ENCODE measurements at places on chromosomes 2 and 18.

DNA sequence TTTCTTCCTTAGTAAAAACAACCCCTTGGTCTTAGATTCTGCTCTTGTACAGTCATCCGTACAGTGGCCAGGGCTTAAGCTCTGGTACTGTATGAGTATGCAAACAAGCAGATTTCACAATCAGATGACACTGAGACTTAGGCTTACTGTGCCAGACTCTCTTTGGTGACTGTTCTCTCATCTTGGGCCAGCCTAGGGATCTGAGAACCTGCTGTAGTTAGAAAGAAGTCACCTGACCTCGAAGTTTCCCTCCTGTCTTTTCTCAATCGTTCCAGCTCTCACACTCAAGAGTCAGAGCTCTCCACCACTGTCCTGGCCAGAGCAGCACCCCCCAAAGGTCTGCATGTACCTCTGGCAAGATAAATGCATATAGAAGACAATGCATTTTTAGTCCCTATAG is 63.2 kb downstream of the ZEB2 start:
- DNase-seq = no peak

DNA sequence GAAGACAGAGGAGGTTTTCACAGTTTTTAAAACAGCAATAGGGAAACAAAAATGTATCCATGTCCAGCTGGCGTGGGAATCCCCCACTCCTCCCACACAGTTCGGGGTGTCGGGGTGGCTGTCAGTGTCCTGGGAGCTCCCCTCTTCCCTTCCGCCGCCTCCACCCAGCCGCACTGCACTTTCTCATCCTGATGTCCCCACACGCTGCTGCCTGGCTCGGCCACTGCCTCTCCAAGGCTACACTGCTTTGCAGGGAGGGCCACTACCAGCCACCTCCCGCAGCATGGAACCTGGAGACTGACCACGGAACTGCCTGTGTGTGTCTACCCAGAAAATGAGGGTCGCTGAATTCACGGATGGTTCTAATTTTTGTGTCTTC is 138.7 kb upstream of the CTDP1 start:
- no peak for DNase-seq

DNA sequence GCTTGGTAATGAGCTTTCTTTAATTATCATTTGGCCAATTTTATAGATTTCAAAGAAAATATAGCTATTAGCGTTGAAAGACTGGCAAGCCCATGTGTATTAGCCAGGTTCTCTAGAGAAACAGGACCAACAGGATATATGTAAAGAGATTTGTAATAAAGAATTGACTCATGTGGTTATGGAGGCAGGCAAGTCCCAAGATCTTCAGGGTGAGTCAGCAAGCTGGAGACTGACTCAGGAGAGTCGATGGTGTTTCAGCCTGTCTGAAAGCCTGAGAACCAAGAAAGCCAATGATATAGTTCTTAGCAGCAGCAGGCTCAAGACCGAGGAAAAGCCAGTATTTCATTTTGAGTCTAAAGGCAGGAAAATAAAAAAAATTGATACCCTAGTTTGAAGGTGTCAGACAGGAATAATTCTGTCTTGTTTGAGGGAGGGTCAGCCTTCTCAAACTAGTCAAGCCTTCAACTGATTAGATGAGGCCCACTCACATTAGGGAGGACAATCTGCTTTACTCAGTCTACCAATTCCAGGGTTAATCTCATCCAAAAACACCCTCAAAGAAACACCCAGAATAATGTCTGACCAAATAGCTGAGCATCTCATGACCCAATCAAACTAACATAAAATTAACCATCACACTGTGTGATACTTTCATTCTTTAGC is 78.3 kb upstream of the CRIM1 start:
- DNase-seq = no peak

DNA sequence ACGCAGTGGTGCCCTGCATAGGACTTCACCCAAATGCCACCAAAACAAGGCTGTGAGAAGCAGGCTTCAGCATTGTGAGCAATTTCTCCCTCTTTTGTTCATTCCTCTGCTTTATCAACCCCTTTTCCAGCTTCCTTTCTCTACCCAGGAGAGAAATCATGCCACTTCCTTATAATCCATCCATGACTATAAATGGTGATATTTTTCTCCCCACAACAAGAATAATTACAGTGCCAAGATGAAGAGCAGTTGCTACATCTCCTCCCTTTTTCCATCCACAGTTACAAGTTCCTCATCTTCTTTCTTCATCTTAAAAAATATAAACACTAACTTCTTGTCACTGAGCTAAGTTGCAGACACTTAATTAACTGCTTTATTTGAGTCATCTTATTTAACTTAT is 167.2 kb downstream of the ANTXR1 start:
- no peak for DNase-seq

DNA sequence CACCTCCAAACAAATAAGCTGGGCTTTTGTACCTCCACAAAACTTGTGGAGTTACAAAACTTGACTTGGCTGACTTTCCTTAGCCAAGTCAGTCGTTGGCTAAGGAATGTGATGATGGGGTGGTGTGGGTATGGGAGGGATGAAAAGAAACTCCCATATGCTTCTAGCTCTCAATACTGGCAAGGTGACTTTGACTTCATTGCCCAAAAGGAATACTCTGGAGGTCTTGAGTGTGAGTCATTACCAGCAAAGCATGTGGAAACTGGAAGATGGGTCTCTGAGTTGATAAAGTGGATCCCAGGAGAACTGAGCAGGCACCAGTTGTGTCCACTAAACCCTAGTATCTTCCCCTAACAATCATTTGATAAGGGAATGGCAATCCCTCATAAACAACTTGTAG is 226.7 kb downstream of the GULP1 start:
- DNase-seq = no peak

GRCh38 chr2:64652231-64653108 is 1.2 kb downstream of the SERTAD2 start:
- DNase-seq = no peak
